Karpas-422 (cell line): ENCODE measurements at places on chromosomes 4 and X. TPM values are rescaled to one million over a fixed set of nuclear protein-coding genes. Genes with fewer than 3 reads are reported as not detected.

DNA sequence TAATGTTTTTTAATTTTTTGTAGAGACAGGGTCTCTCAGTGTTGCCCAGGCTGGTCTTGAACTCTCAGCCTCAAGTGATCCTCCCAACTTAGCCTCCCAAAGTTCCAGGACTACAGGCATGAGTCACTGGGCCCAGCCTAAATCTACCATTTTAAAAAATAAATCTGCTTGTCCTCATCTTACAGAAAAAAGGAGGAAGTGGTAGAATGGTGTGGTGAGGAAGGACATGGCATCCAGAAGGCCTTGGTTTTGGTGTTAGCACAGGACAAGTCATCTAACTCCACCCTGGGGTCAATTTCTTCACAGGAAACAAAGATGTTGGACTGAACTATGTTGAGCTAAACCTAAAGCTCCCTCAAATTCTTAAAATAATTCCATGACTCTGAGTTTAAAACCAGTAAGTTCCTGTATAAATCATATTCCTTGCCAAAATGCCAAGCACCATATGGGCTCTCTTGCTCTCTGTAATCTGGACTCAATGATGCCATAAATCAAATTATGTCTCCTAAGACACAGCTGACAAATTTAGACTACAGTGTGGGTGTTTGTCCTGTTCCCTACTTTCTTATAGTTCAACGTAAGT lies 253.9 kb upstream of the NOCT start:
- H3K36me3 ChIP-seq, result no peaks in the 10 kb centered on the region
- no peak for DNase-seq
- no peaks in the 10 kb centered on the region for H3K4me1 ChIP-seq
- H3K4me3 ChIP-seq, result no peak overlapping the region

- H3K27me3 ChIP-seq, result no peaks in the 10 kb centered on the region
- no peak overlapping the region for H3K27ac ChIP-seq
- peaks cover 9% of the 10 kb centered on the region for H3K4me1 ChIP-seq
- H3K4me3 ChIP-seq, result no peak overlapping the region
- no peak for DNase-seq
Measured at GRCh38 chr4:3523146-3523627, 9.0 kb downstream of the LRPAP1 start.

DNA sequence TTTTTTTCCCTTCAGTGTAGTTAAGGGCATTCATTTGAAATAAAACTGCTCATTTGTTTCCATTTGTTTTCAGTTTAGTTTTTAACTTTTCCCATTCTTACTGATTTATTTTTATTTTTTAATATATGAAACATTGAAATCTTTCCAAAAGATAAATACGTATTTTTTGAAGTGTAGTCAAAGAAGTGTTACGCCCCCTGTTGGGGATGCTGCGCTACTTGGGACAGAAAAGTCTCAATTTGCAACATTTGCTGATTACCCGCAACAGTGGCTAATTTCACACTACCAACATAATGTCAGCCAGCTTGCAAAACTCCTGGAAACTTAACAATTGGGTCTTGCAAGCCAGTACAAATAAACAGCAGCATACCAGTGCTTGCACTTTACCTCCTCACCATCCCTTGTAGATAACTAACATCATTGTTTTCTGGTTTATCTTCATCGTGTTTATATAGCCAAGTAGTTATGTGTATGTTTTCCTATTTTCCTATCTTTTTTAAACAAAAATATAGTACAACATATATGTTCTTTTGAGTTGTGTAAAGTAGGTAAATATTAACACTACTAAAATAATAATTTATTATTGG lies 158.6 kb downstream of the STPG2 start:
- peak; percentile 63 for DNase-seq
- no peaks in the 10 kb centered on the region for H3K36me3 ChIP-seq
- H3K27me3 ChIP-seq, result no peaks in the 10 kb centered on the region
- no peaks in the 10 kb centered on the region for H3K4me1 ChIP-seq

DNA sequence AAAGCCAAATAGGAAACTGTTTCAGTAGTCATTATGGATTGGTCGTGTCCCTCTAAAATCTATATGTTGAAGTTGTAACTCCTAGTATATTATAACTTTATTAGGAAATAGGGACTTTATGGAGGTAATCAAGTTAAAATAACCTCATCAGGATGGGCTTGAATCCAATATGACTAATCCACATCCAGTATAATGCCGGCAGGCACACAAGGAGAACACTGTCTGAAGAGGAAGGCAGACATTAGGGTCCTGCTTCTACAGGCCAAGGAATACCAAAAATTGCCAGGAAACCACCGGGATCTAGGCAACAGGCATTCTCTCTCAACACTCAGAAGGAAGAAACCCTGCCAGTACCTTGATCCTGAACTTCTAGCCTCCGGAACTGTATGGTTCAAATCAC lies 130.3 kb downstream of the ATP10D start:
- no peaks in the 10 kb centered on the region for H3K36me3 ChIP-seq
- no peak overlapping the region for H3K4me3 ChIP-seq
- H3K4me1 ChIP-seq, result no peaks in the 10 kb centered on the region
- 0 out of 2 replicates have a peak, but pooled peaks cover 3% of the 10 kb centered on the region for H3K27me3 ChIP-seq

- DNase-seq, result no peak
- no peak overlapping the region for H3K4me3 ChIP-seq
- H3K4me1 ChIP-seq, result peaks cover 3% of the 10 kb centered on the region
- H3K27ac ChIP-seq, result no peak overlapping the region
- H3K27me3 ChIP-seq, result no peaks in the 10 kb centered on the region
Measured at GRCh38 chrX:9278475-9279233, 186.2 kb upstream of the TBL1X start.

DNA sequence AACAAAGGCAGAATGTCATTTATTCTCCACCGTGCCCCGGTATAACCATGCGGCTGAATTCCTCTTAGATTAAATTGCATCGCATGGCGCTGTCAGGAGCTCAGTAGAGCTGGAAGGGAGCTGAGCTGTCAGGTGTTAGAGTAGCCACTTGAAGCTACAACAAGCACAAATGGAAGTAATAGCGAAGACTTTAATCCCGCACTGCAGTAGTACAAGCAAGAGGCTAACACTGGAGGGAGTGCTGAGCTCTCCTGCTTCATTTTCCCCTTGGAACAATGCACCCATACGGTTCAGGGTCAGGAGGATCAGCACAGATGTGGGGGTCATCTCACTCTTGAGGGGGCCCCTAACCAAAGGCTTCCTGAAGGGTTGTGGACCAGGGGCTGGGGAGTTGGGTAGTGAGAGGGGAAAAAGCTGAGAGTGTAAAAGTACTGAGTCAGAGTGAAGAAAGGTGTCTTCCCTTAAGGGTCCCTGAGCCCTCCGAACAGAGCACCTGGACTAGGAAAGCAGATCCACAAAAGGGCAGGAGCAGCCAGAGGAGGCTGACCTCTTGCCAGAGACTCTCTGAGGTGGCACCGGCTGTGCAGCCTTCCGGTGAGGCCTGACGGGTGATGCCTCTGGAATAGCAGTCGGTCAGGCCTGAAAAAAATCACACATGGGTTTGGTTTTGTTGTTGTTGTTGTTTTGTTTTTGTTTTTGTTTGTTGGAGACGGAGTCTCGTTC lies 36.0 kb upstream of the CBR4 start:
- no peaks in the 10 kb centered on the region for H3K27me3 ChIP-seq
- no peak for DNase-seq
- no peaks in the 10 kb centered on the region for H3K4me1 ChIP-seq
- H3K27ac ChIP-seq, result no peak overlapping the region
- no peaks in the 10 kb centered on the region for H3K36me3 ChIP-seq

- DNase-seq, result peak; percentile 72
- H3K4me1 ChIP-seq, result peaks cover 17% of the 10 kb centered on the region
- H3K4me3 ChIP-seq, result no peak overlapping the region
- H3K27me3 ChIP-seq, result no peaks in the 10 kb centered on the region
- no peaks in the 10 kb centered on the region for H3K36me3 ChIP-seq
- H3K27ac ChIP-seq, result no peak overlapping the region
Measured at GRCh38 chrX:13013363-13014110, 30.9 kb downstream of the FAM9C start.

- H3K36me3 ChIP-seq, result no peaks in the 10 kb centered on the region
- no peak overlapping the region for H3K27ac ChIP-seq
- no peak overlapping the region for H3K4me3 ChIP-seq
- H3K27me3 ChIP-seq, result no peaks in the 10 kb centered on the region
- DNase-seq, result peak; percentile 60
Measured at GRCh38 chrX:39577985-39578869, 519.5 kb downstream of the BCOR start.

DNA sequence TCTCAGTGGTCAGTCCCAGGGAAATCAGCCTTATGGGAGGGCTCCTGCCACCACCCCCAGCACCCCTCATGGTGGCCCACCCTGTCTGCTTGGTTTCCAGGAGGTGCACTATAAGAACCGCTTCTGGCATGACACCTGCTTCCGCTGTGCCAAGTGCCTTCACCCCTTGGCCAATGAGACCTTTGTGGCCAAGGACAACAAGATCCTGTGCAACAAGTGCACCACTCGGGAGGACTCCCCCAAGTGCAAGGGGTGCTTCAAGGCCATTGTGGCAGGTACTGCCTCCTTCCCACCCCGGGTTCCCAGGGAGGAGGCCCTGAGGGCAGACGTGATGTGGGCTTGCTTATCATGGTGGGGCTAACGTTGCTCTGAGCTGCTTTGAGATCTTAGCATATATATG lies 44.3 kb downstream of the MAP7D3 start:
- H3K27ac ChIP-seq, result no peak overlapping the region
- H3K4me3 ChIP-seq, result no peak overlapping the region
- no peaks in the 10 kb centered on the region for H3K27me3 ChIP-seq
- peaks cover 19% of the 10 kb centered on the region for H3K4me1 ChIP-seq
- DNase-seq, result no peak

- H3K36me3 ChIP-seq, result no peaks in the 10 kb centered on the region; the same call in 1 of the 2 replicates
- no peaks in the 10 kb centered on the region for H3K27me3 ChIP-seq
- H3K4me1 ChIP-seq, result peaks cover 26% of the 10 kb centered on the region
Measured at GRCh38 chr4:146023334-146023967, 84.8 kb upstream of the ZNF827 start.

GRCh38 chr4:158863296-158863695 lies 94.5 kb downstream of the FNIP2 start:
- H3K36me3 ChIP-seq, result no peaks in the 10 kb centered on the region
- no peak for DNase-seq
- H3K4me3 ChIP-seq, result no peak overlapping the region
- H3K4me1 ChIP-seq, result no peaks in the 10 kb centered on the region
- H3K27ac ChIP-seq, result no peak overlapping the region

- H3K4me3 ChIP-seq, result no peak overlapping the region
- no peaks in the 10 kb centered on the region for H3K27me3 ChIP-seq
- DNase-seq, result no peak
- H3K36me3 ChIP-seq, result no peaks in the 10 kb centered on the region
- H3K4me1 ChIP-seq, result no peaks in the 10 kb centered on the region
- H3K27ac ChIP-seq, result no peak overlapping the region
Measured at GRCh38 chr4:144627663-144628076, 18.3 kb upstream of the HHIP start.

DNA sequence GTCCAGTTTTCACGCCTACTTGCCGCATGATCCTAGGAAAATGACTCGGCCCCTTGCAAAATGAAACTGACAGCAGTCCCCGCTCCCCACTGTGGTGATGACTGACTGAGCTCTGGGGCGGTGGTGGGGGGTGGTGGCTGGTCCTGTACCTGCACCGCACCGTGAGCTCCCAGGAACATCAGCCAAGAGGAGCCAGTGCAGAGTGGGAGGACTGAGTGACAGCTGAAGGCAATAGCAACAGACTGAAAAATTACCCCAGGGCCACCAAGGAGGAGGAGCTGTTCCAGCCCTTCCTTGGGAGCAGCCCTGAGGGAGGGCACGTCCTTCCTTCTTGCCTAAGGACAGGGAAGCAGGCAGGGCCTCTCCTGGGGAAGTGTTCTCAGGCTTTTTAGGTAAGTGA lies 2.4 kb upstream of the C4orf50 start:
- no peak for DNase-seq
- H3K27ac ChIP-seq, result no peak overlapping the region

- DNase-seq, result no peak
- H3K4me3 ChIP-seq, result no peak overlapping the region
- no peaks in the 10 kb centered on the region for H3K27me3 ChIP-seq
- H3K36me3 ChIP-seq, result no peaks in the 10 kb centered on the region
- no peaks in the 10 kb centered on the region for H3K4me1 ChIP-seq
Measured at GRCh38 chr4:120508036-120508435, 414.5 kb downstream of the PRDM5 start.

- no peak overlapping the region for H3K4me3 ChIP-seq
- no peaks in the 10 kb centered on the region for H3K4me1 ChIP-seq
- no peaks in the 10 kb centered on the region for H3K27me3 ChIP-seq
- DNase-seq, result no peak
Measured at GRCh38 chr4:83629945-83630721, 94.2 kb downstream of the GPAT3 start.

GRCh38 chrX:29662759-29663503 lies 552.4 kb upstream of the MAGEB2 start:
- no peak overlapping the region for H3K4me3 ChIP-seq
- no peak for DNase-seq
- no peaks in the 10 kb centered on the region for H3K4me1 ChIP-seq
- no peaks in the 10 kb centered on the region for H3K36me3 ChIP-seq
- no peak overlapping the region for H3K27ac ChIP-seq

DNA sequence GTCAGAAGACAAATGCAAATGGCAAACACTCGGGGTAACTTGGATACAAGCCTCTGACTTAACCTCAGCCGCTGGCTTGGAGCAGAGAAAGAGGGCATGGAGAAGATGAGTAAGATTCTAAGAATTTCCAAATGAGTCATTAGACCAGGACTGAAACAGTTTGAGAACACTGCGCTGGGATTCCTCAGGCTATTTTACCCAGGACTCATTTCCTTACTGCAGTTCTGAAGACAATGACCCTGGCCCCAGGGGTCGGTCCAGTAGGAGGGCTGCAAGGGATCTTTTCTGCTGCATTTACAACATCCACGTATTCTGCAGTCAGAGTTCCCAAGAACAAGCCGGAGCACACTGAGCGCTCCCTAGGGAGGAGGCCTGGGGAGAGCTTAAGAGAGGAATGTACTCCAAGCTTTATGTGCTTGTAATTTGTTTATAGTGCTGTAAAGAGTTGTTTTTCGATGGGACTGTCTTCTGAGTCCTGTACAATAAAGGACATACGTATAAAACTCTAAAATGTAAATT lies 27.3 kb upstream of the SORBS2 start:
- no peaks in the 10 kb centered on the region for H3K27me3 ChIP-seq
- no peak overlapping the region for H3K27ac ChIP-seq
- no peaks in the 10 kb centered on the region for H3K36me3 ChIP-seq
- H3K4me3 ChIP-seq, result no peak overlapping the region
- no peak for DNase-seq

- no peaks in the 10 kb centered on the region for H3K27me3 ChIP-seq
- H3K27ac ChIP-seq, result no peak overlapping the region
- H3K4me1 ChIP-seq, result no peaks in the 10 kb centered on the region
- no peak overlapping the region for H3K4me3 ChIP-seq
Measured at GRCh38 chr4:40857956-40858355, 108.2 kb downstream of the NSUN7 start.

- no peak for DNase-seq
- H3K27me3 ChIP-seq, result no peaks in the 10 kb centered on the region; the same call in 1 of the 2 replicates
- H3K4me1 ChIP-seq, result peaks cover 31% of the 10 kb centered on the region
Measured at GRCh38 chr4:5908876-5909427, 16.1 kb upstream of the CRMP1 start.

TAF9B gene
- 1.0 and 4.8 TPM in 2 replicates for total RNA-seq

PNMA6E gene
- not detected in 2 replicates for total RNA-seq

ALAS2 gene
- total RNA-seq, result not detected in 2 replicates

GNPDA2 gene
- total RNA-seq, result 25.9 and 30.1 TPM in 2 replicates

SAGE1 gene
- not detected in 2 replicates for total RNA-seq

ASMT gene
- total RNA-seq, result 0.29 TPM in 1 of 2 replicates, not detected in the other

CLTRN gene
- 0.18 and 0.86 TPM in 2 replicates for total RNA-seq
